ENCODE measurements at places on chromosomes 16 and 17. TPM values are rescaled to one million over a fixed set of nuclear protein-coding genes. Genes with fewer than 3 reads are reported as not detected.

KRT26 gene
- not detected for total RNA-seq

DNA sequence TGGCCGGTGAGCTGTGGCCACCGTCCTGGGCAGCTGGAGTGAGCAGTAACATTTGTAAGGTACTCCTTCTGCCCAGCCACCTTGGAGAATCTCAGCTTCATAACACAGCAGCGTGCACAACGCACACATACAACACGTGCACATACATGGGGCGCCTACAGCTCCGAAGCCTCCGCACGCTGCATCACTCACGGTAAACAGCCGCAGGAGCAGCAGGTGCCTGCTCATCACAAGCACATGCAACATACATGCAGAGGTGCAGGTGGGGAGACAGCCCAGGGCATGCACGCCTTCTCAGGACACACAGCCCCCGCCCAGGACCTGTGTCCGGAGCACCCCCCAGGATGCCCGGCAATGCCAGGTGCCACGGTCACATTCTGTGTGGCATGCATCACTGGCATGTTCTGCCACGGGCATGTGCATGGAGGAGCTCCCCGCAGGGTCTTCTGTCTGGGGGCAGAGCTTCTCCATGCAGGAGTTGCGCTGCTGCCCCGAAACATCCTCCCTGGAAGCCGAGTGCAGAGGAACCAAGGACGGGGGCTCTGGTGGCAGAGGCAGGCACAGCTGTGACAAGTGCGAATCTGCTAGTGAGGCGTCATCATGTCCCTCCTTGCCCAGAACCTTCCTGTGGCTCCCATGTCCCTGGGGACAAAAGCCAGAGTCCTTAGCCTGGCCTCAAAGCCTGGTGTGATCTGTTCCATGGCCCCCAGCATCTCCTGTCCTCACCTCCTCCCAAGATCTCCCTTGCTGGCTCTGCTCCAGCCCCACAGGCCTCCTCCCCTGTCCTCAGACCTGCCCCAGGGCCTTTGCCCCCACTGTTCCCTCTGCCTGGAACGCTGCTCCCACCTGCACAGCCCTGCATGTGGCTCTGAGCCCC lies 184.0 kb upstream of the GSE1 start:
- DNase-seq: no peak

DNA sequence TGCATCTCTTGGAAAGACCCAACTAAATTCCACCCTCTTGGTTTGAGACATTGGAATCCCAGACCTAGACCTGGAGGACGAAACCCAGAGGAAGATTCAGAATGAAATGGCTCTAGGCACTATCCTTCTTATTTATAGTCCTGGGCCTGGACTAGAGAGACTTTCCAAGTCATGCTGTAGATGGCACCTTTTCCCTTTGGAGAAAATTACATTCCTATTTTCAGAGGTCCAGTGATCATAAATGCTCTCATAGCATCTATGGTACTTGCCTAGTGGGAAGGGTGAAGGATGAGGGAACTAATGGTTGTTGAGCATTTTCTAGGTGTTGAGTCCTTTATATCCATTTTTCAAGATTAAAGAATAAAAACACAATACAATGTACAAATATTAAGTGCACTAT lies 37.1 kb downstream of the SPACA3 start:
- no peak for DNase-seq

GRCh38 chr17:41073676-41074075 lies 8.0 kb upstream of the KRTAP2-4 start:
- DNase-seq: no peak

TEX19 gene
- 1.4 TPM for total RNA-seq

FNDC8 gene
- not detected for total RNA-seq

KCNH4 gene
- total RNA-seq: not detected
